ENCODE measurements at places on chromosomes 12 and 14.

- no peak for DNase-seq
Observed at GRCh38 chr12:101925935-101926334, 48.6 kb downstream of the DRAM1 start.

DNA sequence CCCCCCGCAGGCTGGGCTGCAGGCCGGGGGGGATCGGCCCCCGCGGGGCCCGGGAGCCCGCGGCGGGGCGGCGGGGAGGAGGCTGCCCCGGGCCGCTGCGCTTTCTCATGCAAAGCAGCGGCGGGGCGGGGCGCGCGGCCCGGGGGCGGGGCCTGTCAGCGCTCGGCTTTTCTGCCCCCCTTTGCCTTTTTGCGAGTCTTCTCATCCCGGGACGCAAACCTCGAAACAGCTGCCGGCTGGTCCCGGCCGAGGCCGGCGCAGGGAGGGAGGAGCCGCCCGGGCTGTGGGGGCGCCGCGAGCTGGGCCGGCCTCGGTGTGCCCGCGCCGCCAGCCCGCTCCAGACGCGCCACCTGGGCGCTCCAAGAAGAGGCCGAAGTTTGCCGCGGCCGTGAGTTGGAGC, at the start of gene FZD10:
Gene FZD10 (plus strand): TSS at position 198 of the 400 bp plus-strand sequence. CDS start 479 bp downstream, outside the sequence.
- no peak for DNase-seq

- DNase-seq: no peak
Observed at GRCh38 chr12:91139286-91139685, 28.0 kb upstream of the LUM start.

GRCh38 chr14:52598568-52598967, 45.9 kb downstream of the GPR137C start:
- no peak for DNase-seq

GRCh38 chr14:49460662-49461061, 125.5 kb downstream of the RPS29 start:
- DNase-seq: no peak

DNA sequence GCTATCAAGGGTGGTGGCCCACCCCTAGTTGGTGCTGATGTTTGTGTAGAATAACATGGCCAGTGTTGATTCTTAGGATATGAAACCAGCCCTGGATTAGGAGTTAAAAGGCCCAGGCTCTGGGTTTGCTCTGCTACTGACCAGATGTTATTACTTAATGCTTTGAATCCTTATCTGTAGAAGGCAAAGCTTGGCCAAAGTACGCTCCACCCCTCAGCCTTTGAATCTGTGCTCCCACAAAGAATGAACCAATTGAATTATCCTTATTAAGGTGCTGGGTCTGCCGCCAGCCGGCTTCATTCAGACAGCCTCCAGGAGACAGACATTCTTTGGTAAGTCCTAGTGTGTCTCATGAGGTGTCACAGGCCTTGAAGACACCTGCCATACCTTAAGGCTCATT, 41.8 kb downstream of the AKAP3 start:
- no peak for DNase-seq

DNA sequence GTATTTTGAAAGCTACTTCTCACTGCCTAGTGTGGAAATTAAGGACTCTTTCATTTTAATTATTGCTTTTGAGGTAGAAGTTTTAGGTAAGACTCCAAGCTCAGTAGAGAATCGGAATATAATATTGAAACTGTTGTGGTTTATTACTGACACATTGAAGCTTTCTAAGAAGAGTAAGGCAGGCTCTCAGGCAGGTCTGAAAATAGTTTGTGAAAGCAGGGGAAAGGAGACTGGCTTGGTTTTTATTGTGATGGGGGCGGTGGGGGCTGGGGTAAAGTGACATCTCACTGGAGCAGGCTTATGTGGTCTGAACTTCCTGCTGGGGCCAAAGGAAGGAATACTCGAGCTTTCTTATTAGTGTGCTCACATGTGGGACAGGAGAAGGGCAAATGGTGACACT, 79.5 kb downstream of the OTOGL start:
- DNase-seq: no peak

DNA sequence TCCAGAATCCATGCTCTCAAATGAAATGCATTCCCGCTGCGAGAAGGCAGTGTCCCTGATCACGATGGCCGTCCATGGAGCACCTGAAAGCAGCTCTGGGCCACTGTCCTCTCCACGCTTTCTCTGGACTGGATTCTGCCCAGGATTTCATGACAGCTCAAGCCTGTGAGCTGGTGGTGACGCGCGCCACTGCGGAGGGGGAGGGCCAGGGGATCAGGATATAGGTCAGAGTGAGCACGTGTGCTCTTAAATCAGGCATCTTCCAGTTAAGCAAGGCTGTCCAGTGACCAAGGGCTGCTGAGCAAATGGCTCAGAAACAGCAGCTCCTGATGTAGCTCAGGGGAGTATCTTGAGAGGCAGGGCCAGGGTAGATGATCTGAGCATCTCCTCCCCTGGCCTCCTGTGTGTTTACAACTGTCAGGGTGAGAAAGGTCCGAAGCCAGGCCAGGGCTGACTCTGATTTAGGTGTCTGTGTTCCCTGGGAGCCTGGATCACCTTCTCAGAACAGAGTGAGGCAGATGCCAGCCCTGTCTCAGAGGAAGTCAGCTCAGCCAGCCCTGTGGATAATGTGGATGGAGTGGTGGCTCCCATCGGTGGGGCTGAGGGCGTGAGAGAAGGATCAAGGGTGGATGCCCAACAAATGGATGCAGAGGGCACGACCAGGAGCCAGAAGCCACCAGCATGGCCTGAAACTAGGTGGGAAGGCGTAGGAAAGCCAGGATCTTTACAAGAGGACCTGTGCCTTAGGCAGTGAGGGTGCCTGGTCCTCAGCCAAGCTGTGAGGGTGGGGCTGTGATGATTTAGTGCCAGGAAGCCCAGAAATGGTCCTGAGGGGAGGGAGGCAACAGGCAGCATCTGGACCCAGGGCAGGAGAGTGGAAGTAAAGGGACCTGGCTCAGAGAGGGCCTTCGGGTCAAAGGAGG, 55.3 kb downstream of the ELK3 start:
- no peak for DNase-seq

GRCh38 chr12:6551496-6552139, 4.2 kb downstream of the IFFO1 start:
- DNase-seq: no peak

GRCh38 chr14:32821964-32822653, 116.6 kb upstream of the NPAS3 start:
- DNase-seq: no peak

DNA sequence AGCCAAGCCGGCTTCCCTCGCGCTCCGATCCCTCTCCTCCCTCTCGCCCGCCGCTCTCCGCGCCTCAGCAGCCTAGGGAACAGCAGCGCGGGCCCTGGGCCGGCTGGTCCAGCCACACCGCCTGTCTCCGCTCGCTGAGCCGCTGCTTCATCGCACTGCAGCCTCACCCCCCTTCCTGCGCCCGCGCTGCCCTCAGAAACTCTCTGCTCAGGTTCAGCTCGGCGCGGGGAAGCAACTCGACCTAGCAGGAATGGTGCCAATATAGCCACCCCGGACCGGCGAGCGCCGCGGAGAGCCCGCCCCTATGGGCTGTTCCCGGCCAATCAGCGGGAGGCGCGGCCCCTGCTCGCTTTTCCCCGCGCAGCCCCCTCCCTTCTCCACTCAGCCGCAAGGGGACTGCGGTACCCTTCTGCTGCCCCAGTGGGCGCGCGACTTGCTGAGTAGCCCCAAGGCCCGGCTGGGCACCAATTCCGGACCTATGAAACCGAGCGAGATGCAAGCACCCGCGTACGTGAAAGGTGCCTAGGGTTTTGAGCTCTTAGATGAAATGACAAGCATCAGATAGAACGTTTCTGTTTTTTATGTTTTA, at the start of gene ADAMTS20:
Gene ADAMTS20 (minus strand): TSS at position 233 of the 589 bp plus-strand sequence. CDS start 282 bp downstream, outside the sequence.
- no peak for DNase-seq

DNA sequence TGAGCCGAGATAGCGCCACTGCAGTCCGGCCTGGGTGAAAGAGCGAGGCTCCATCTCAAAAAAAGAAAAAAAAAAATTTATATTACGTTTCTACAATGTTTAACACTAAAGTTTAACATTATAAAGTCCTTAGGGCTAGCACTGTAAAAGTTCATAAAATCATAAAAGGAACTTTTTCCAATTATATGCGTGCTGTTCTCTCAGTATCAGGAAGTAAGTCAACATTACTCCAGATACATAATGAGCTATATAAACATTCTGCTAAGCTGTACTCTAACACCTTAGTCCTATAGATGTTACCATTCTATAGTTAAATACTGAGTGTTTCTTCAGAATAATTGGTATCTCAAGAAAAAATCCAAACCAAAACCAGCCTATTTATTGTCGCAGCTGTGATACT, 32.6 kb downstream of the SLC41A2 start:
- DNase-seq: no peak

DNA sequence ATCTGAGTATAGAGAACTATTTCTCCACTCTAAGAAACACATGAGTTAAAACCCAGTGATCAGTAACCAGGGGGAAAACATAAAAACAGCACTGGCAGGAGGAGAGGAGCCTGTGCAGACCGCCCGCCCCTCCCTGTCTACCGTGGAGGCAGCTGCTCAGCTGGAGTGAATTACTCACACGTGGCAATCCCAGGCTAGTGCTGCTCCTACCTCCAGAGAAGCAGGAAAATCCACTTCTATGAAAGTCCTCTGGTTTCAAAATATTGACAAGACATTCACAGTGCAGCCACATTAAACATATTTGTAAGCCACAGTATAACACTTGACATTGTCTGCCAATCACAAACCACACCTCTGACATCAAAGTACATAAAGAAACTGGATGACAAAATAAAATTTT, 16.7 kb downstream of the TMEM132D start:
- no peak for DNase-seq

GRCh38 chr12:55931780-55932550, 1.0 kb downstream of the DGKA start:
- peak; percentile 69 for DNase-seq

DNA sequence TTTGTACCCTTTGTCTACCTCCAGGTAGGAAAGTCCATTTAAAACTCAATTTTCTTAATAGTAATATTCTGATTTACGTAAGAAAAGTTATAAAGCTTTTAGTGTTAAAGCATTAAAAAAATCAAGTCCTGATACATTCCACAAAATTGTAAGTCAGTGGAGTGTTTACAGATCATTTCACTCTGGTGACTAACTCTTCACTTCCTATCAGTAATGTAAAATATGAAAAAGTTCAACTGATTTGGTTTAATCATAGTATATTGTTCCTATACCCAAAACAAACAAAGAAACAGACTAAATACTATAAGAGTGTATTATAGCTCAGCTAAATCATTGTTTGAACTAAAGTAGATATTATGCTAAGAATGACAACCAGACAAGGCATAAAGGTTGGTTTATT, 85.9 kb downstream of the VEZT start:
- no peak for DNase-seq

DNA sequence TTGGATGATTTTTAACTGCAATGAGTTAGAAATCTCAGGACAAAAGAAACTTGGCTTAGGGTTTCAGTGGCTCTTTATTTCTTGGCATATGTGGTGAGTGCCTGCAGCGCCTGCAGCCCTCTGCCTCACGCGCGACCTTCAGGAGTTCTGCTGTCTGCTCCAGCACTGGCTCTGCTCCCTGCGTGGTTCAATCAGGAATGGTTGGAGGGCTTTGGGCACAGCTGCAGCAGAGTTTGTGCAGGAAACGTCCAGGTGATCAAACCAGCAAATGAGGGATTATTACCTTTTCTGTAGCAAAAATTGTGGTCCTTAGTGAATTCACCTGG, 19.8 kb downstream of the PPM1H start:
- DNase-seq: no peak

DNA sequence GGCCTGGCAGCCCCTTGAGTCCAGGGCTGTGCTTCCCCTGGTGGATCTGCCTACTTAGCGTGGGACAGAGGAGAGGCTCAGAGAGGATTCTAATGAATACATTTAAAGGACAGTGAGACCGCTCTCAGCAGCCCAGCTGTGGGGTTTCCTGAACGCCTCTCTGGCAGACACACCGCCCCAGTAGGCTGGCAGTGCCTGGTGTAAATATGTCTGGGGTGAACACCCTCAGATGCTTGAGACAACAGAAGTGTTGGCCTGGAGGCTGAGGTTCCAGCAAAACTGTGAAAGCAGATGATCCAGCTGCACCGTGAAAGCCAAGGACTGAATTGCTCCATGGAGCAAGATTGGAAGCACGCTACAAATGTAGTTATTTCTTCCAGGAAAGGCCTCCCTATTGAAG, 55.1 kb downstream of the LRRC74A start:
- DNase-seq: no peak

- no peak for DNase-seq
Observed at GRCh38 chr12:26245175-26245942, 50.0 kb downstream of the SSPN start.

DNA sequence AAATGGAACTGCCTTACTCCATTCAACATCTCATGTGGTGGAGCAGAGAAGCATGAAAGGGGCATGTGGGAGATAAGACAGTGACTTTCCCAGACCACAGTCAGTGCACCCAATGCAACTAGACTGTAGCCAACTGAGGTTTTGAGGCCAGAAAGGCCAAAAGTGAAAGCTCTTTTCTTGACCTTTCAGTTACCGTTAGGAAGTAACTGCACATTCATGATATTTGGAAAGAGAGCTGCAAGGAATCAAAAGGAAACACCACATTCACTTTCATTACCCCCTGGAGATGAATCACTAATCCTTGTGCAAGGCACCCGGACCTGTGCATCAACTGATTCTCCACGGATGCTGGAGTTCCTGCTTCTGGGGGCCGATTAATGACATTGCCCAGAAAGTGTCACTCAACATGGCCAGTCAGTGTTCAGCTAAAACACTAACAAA, 72.9 kb upstream of the ELK3 start:
- no peak for DNase-seq

- no peak for DNase-seq
Observed at GRCh38 chr12:5548152-5548943, 116.4 kb downstream of the NTF3 start.

DNA sequence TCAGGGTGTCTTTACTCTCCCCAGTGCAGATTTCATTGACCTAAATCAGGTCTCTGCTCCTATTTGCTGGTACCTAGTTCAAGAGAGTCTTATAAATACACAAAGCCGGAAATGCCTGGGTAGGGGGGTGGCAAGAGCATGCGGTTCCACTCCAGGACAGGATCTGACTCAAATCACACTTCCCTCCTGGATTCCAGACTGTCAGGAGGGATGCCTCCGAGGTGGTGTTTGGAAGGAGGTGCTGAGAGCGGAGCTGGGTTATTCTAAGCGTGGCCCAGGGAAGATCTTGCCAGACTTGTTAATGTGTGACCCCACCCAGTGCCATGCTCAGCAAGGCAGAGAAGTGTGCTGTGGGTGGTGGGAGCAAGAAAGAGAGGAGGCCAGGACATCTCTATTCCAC, 49.8 kb downstream of the B4GALNT3 start:
- no peak for DNase-seq

DNA sequence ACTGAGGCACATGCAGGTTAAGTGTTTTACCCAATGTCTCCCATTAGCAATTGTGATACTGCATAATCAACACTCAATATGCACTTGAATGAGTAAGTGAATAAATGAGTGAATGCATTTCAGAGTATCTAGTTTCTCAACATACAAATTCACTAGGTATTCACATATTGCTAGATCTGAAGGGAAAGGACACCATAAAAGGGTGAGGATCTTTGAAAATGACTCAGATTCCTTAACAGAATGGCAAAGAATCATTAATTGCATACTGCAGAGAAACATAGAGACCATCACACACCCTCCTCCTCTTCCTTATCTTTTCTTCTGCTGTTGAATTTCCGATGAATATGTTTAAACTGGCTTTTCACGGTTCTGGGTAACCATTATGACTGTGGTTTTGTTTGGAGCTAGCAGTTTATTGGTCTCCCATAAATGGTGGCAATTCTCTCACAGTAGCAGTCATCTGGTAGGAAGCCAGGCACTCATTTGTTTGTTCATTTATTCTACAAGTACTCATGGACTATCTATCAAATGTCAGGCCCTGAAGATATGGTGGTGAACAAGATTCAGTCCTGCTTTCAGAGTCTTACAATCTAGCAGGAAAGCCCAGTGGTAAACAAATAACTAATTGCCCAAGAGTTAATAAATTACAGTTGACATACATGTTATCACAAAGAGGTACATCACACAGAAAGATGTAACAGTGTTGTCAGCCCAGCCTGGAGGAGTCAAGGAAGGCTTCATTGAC, 70.2 kb downstream of the LLPH start:
- DNase-seq: no peak
